ENCODE measurements at places on chromosomes 11 and 22. TPM values are rescaled to one million over a fixed set of nuclear protein-coding genes. Genes with fewer than 3 reads are reported as not detected.
A peak's percentile ranks its signal among the peaks of the same experiment; 100 is the strongest.

Gene PRR5
- 24.0 TPM for total RNA-seq

Gene SCN3B
- not detected for total RNA-seq

Gene NPAS4
- not detected for total RNA-seq

Gene PGA5
- not detected for total RNA-seq

GRCh38 chr11:17528181-17528691 is 16.0 kb downstream of the USH1C start:
- peak; percentile 38 for DNase-seq

GRCh38 chr11:64916040-64916774 is 802 bp downstream of the ATG2A start:
- DNase-seq, result peak; percentile 38

- no peak for DNase-seq
Observed at GRCh38 chr11:72741429-72741833, 10.8 kb downstream of the ARAP1 start.

GRCh38 chr11:66509131-66509561 is 1.3 kb upstream of the BBS1 start:
- no peak for DNase-seq

- no peak for DNase-seq
Observed at GRCh38 chr22:17726928-17727897, 47.1 kb downstream of the BID start.

- peak; percentile 89 for DNase-seq
Observed at GRCh38 chr22:18091916-18092526, 14.2 kb downstream of the PEX26 start.

GRCh38 chr11:32312206-32312817 is 123.0 kb downstream of the WT1 start:
- no peak for DNase-seq

DNA sequence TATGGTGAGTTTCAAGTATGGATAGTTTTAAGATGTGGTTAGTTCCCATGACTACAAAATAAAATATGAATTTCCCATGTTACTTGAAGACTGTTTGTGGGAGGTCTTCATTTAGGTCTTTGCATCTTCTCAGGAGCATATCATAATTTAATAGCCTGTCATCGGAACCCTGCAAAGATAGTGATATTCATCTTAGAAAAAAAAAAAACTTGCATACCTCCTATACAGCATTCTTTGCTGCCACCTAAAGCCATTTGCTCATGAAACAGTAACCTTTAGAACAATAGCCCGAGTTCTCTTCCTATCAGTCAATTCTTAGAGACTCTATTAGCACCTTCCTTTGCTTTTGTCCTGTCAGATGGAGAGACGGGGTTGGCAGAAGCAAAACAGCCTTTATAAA is 75.3 kb downstream of the ARFGAP2 start:
- DNase-seq, result no peak
